ENCODE measurements at places on chromosomes 3 and 15.

DNA sequence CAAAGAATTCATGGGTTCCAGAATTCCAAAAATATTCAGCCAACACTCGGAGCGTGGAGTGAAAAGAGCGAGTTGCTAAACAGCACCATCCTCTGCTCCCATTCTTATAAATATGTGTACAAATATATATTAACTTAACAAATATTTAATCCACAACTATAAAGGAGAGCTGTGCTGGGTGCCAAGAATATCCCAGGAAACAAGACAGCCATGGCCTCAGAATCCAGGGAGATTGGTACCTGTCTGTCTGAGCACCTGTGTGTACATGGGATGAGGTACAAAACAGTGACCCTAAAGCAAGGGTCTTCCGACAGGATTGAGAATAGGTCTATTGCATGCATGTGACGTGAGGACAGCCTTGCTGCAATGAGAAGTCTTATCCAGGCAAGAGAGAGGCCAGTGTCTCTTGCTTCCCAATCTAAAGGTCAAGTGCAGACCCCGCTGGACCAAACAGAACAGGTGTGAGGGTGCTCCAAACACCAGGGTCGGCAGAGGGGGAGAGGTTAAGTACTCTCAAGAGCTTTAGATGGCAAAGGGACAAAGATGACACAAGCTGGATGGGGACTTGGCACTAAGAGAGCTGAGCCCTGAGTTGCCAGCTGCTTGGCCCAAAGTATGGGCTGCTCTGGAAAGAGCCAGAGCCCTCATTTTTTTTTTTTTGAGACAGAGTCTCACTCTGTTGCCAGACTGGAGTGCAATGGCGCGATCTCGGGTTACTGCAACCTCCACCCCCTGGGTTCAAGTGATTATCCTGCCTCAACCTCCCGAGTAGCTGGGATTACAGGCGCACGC is 36.2 kb downstream of the HOMER2 start:
- no peak for DNase-seq

DNA sequence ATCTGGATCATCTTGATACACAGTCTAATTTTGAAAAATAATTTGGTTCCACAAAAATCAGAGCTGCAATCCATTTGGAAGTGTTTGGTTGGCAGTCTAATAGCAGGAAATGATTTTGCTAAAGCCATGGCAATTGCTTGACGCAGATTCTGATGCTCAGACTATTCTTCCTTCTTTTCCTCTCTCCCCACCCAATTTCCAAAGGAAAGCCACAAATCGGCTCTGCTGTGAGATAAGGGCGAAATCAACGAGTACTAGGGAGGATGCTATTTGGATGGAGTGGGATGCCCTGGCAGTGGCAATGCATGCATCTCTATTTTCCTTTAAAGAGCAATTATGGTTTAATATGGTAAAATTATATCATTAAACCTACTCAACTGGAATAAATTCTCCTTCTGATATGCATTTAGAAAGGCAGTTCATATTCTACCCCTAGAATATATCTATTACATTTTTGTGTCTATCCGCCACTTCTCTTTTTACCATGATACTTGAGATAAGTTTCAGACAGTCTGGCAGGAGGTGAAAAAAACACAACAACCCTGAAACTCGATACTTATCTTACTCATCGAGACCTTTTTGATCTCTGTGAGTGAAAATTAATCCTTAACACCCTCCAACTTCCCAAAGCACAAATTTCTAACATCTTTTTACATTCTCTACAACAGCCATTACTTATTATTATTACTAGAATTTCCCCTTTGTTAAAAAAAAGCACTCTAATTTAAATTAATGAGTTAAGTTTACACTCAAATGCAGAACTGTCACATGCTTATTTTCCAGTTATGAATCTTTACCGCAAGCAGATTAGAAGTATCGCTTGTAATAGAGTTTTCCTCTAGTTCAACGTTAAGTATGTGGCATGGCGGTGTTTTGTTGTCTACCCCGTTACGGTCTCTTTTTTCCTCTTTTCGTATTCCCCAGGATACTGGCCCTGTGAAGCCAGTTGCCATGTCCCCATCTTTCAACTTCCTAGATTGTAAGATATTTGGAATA is 433.3 kb downstream of the FOXP1 start:
- DNase-seq, result no peak

DNA sequence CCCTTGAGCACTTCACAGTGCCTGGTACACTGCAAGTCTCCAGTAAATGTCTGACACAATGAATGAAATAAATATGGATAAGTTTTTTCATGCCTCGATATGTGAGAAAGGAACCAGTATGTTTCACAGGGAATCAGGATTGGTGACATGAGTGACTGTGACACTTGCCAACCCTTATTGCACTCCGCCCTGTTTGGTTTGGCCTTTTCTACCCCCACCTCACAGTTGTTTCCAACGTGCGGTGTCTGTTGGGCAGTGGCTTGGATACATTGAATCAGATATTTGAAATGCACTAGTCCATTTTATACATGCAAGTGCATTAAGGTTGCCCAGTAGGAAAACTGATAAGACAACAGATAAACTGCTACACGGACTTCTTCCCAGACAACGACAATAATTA is 2.0 kb downstream of the NPHP3 start:
- DNase-seq, result no peak

DNA sequence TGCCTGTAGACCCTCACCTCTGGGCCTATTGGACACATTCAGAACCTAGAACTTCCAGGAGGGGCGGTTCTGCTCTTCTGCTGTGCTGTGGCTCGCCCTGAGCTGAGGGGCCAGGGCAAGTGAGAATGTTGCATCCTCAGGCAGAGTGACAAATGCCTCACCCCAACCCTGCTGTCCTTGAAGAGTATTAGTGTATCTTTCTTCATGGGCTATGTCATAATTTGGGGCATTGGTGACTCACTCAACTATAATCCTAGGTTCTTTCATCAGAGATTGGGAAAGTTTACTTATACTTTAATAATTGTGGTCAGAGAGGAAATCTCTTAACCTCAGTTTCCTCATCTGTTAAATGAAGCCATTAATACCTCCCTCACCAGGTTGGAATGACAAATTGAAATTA is 143.8 kb downstream of the SV2B start:
- DNase-seq, result no peak

- DNase-seq, result no peak
Observed at GRCh38 chr15:101255615-101256241, 3.9 kb upstream of the CHSY1 start.

DNA sequence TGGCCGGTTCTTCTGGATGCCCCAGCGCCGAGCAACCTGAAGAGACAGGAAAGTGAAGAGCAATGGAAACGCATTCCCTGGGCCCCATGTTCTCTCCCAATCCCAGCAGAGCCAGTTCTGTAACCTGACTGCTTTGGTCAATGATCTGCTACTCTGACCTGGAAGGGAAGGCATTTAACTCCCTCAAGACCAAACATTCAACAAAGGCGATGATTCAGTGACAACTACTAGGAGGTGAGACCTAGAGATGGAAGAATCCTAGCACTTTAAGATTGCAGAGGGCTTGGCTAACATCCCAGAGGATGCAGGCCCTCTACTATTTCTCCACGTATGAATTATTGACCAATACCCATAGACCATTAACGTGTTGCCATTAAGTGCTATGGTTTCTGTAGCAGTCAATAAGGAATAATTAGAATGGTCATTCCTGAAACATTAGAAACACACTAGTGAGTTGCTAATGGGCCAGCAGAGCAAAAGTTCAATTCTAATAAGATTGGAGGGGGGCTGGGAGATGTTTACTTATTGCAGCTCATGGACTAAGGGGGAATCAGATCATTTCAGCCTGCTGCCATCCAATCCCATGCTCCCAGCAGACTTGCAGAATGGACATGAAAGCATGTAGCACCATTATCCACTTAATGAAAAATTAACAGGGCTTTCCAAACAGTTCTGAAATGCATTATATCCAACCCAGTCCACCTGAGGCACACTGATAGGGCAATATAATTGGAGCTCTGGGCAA is 56.6 kb downstream of the ETV5 start:
- no peak for DNase-seq

DNA sequence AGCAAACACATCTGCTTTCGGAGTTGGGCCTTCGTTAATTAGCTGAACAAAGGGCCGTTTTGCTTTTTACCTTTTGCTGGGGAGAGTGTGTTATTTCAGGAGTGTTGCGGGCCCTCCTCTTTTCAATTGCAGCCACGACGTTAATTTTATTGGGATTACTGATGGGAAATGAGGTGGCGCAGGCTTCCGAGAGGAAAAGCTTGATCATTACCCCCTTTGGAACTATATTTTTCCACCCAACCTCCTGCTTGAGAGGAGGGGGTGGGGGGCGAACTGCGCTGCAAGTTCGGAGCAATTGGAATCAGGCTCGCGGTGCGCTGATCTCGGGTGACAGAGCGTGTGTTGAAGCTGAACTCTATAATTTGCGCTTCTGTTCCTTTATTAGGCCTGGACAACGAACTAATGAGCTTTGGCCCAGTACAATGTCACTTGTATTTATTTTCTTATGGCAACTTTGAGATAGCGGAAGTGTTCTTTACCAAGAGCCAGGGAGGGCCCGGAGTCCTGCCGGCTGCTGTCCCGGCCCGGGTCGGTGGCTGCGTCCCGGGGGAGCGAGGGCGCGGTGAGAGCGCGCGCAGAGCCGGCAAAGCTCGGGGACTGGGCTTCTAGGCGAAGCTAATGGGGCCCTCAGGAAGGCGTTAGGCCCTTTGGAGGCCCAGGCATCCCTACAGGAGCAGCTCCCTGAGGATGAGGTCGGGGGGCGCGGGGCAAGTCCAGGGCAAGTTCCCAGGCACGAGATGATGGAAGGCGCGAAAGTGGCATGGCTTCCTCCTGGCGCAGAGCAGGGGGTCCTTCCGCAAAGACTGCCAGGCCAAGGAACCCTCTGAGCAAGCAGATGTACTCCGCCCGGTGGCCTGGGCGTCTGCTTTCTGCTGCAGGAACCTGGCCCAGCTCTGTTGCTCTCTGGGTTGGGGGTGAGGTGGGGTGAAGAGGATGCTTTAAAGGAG is 12.9 kb downstream of the NR2F2 start:
- no peak for DNase-seq

DNA sequence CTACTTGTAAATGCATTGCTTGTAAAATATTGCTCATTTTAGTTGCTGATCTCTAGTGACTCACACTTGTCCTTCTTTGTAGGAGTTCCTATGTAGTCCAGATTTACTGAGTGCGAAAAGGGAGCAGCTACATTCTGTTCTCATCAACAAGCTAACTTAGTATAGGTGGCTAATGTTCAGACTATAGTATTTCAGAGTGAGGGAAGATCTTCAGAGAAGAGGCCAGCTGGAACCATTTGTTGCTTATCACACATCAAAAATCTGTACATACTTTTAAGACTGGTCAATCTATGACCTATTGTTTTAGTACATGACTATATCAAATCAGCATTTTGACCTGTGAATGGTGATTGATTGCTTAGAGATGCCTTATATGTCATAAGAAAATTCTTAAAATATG is 71.3 kb upstream of the THSD4 start:
- no peak for DNase-seq

DNA sequence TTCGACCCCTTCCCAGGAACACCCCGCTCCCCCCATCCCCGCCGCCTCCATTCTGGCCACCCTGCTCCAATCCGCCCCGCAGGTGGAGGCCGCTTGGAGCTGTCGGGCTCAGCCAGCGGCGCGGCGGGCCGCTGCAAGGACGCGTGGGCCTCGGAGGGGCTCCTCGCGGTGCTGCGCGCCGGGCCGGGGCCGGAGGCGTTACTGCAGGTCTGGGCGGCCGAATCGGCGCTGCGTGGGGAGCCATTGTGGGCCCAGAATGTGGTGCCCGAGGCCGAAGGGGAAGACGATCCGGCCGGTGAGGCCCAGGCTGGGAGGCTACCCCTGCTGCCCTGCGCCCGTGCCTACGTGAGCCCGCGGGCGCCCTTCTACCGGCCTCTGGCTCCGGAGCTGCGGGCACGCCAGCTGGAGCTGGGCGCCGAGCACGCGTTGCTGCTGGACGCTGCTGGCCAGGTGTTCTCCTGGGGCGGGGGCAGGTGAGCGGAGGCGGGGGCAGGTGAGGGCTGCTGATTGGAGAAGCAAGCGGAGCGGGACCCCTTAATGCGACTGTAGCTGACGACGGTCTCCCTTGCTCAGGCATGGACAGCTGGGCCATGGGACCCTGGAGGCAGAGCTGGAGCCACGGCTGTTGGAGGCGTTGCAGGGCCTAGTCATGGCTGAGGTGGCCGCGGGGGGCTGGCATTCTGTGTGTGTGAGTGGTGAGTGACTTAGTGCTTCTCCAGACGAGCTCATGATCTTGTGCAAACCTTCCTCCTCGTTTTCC is 2.5 kb downstream of the RCCD1 start:
- DNase-seq, result no peak

- DNase-seq, result no peak
Observed at GRCh38 chr3:195555110-195555509, 12.0 kb upstream of the PPP1R2 start.

- DNase-seq, result peak; percentile 76
Observed at GRCh38 chr3:18098960-18099587, 326.1 kb downstream of the SATB1 start.

- no peak for DNase-seq
Observed at GRCh38 chr3:126056681-126057500, 27.0 kb downstream of the SLC41A3 start.

GRCh38 chr3:107988460-107989175 is 102.2 kb downstream of the CD47 start:
- DNase-seq, result no peak

DNA sequence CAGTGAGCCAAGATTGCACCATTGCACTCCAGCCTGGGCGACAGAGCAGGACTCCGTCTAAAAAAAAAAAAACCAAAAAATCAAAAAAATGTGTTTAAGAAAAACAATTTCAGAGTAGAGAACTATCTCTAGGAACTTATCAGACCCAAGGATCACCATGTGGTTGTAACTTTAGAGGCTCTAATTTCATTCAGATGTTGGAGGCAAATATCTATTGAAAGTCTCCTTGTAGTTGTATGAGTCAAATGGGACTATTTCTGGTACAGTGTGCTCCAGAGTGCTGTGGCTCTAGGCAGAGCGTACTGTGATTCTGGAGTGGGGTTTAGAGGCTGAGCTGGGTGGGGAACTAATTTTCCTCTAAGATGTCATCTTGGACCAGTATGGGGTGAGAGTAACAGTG is 398.7 kb downstream of the SHQ1 start:
- DNase-seq, result peak; percentile 62

DNA sequence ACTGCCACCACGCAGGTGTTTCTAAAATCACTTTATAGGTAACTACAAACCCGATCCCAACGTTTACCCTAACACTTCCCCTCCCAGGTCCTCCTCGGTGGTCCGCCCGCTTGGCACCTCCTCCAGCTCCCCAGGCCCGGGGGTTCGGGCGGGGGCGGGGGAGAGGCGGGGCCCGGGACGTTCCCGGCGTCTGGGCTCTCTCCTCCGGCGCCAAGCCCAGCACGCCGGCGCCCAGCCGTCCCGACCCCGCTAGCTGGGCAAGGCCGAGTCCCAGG is 562 bp downstream of the CGGBP1 start:
- DNase-seq, result no peak

DNA sequence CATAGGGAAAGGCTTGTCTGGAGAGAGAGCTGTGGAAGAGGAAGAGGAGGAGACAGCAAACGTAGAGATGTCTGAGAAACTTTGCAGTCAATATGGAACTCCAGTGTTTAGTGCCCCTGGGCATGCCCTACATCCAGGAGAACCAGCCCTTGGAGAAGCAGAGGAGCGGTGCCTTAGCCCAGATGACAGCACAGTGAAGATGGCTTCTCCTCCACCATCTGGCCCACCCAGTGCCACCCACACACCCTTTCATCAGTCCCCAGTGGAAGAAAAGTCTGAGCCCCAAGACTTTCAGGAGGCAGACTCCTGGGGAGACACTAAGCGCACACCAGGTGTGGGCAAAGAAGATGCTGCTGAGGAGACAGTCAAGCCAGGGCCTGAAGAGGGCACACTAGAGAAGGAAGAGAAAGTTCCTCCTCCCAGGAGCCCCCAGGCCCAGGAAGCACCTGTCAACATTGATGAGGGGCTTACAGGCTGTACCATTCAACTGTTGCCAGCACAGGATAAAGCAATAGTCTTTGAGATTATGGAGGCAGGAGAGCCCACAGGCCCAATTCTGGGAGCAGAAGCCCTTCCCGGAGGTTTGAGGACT is 6.9 kb downstream of the MAP1A start:
- no peak for DNase-seq
